H9 (cell line): ENCODE measurements at places on chromosomes 7 and 10. TPM values are rescaled to one million over a fixed set of nuclear protein-coding genes. Genes with fewer than 3 reads are reported as not detected.

GPR26 gene
- total RNA-seq = 0.07 and 0.09 TPM in 2 replicates

PON1 gene
- total RNA-seq = 0.15 and 0.90 TPM in 2 replicates

NRCAM gene
- 1.8 and 2.3 TPM in 2 replicates for total RNA-seq

PSAP gene
- 336 and 346 TPM in 2 replicates for total RNA-seq

IL6 gene
- 0.44 and 0.85 TPM in 2 replicates for total RNA-seq

GPC2 gene
- 39.5 and 45.2 TPM in 2 replicates for total RNA-seq

RSPH10B2 gene
- 0.33 and 0.39 TPM in 2 replicates for total RNA-seq

NUTM2E gene
- 0.11 TPM in 1 of 2 replicates, not detected in the other for total RNA-seq

CPED1 gene
- total RNA-seq = 0.13 and 0.15 TPM in 2 replicates

LRRN3 gene
- 0.77 and 1.0 TPM in 2 replicates for total RNA-seq

ANKRD2 gene
- not detected in 2 replicates for total RNA-seq

ZNF37A gene
- total RNA-seq = 9.5 and 11.8 TPM in 2 replicates

DENND2A gene
- total RNA-seq = 7.3 and 8.2 TPM in 2 replicates

SPDYE11 gene
- total RNA-seq = not detected in 2 replicates

ELFN1 gene
- 3.7 and 4.0 TPM in 2 replicates for total RNA-seq

TLX1 gene
- total RNA-seq = not detected in 2 replicates
